ENCODE measurements at places on chromosomes 5 and 9.

GRCh38 chr5:152638996-152639552 lies 234.0 kb upstream of the NMUR2 start:
- no peak for DNase-seq

DNA sequence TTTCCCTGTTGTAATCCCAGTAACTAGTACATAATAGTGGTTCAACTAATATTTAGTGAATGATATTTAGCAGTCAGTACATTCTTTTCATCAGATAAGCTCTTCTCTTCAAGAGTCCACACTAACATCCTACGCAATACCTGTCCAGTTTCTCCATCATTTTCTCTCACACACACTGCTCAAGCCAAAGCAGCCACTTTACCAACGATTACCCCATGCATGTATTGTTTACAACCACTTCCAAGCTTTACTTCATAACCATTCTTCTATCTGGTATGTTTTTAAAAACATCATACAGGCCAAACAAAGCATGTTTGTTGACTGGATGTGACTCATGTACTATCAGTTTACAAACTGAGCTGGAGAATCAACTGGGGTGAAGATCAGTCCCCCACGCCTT lies 7.3 kb downstream of the UBTD2 start:
- no peak for DNase-seq

- no peak for DNase-seq
Measured at GRCh38 chr5:78526049-78526525, 122.5 kb downstream of the LHFPL2 start.

- no peak for DNase-seq
Measured at GRCh38 chr5:150272531-150272930, 17.0 kb downstream of the CAMK2A start.

DNA sequence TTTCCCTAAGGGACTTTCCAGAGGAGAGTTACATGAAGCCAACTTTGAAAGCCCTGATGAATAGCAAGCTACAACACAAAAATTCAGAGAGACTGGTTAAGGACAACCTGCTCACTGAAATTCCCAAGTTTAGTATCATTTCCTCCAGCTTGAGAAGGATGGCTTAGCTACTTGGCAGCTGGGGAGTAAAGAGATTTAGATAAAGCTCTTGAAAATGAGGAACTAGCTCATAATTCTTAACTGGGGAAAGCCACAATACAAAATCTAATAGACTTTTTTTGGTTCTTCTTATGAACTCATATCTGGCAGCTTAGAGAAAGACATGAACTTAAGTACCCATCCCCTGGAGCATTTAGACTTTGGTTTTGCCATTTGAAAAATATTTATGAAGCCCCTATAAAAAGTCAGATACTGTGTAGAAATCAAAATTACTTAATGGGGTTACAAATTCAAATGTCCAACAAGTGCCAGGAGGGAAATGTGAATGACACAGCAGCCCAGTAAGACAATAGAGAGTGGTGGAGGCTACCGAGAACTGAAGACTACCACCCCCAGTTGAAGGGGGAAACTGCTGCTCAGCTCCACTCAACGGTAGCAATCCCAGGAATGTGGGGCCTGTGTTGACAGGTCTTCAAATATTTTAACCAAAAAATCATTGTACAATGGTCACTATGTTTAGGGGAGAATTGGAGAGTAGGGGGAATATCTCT lies 79.4 kb upstream of the ADRB2 start:
- no peak for DNase-seq

DNA sequence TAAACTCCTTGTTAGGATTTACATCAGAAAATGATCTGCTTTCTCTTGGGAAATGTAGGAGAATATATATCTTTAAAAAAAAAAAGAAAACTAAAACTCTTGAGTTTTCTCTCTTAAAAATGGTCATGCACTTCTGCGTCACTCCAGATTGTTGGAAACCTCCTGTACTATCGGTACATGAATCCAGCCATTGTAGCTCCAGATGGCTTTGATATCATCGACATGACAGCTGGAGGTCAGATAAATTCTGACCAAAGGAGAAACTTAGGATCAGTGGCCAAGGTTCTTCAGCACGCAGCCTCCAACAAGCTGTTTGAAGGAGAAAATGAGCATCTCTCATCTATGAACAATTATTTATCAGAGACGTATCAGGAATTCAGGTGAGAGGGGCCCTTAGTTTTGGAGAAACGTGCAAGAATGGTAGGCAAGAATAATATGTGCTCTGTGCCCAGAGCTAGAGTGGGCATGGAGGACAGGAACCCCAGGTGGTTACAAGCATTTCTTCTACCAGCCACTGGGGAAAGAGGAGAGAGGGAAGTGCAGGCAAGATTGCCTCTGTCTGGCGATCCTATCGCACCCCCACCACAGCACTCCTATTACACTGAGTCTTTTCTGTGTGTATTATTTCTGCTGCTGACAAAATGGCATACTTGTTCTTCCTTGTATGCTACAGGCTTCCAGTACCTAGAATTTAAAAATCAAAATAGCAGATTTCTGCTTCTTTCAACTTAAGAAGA lies 41.4 kb upstream of the F2R start:
- DNase-seq = no peak

DNA sequence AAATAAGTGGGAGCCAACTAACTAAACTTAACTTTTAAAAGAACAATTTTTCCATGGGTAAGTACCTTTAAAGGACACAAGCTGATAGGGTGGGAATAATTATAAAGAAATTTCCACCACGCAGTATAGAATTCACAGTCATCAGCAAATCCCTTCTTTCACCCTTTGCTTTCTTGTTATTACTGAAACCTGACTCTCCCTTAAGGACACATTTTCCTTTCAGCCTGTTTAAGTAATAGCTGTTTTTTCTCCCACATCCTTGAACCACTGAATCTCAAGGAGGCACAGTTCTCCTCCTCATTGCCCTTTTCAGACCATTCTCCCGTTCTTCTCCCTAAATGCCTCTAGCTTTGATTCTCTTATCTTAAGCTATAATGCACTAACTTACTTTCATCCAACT lies 6.3 kb downstream of the C5orf15 start:
- no peak for DNase-seq

DNA sequence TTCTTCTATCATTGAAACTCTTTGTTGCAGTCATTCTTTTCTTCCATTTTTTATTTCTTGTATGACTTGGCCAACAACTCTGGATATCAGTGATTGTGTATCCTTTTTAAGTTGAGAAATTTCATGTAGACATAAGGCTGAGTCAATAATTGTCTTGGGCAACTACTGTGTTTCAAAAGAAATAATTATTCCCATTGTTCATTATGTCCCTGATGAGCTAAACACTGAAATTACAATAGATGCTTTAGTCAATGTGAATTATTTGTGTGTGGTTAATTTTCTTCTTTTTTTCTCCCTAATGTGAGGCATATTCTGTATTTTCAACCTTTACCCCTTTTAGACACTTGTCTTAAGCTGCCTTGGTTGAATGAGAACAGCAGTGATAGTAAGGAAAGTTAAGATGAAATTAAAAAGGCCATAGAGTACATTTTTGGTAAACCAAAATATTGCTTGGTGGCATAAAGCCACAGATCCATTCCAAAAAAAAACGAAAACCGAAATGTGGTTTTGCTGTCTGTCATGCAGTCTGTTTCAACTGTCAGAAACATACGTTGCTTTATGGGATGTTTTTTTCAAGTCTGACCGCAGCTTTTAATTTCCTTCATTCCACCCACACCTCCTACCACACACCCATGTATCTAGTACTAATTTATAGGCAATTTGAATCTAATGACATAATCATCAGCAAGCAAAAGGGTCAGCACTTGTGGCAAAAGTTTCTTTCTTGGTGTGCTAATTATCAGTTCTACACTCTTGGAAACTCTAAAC lies 21.1 kb downstream of the TLE4 start:
- DNase-seq = no peak

- DNase-seq = no peak
Measured at GRCh38 chr5:34915856-34916192, 313 bp downstream of the BRIX1 start.

- DNase-seq = no peak
Measured at GRCh38 chr9:32918628-32919027, 82.8 kb downstream of the APTX start.

- DNase-seq = no peak
Measured at GRCh38 chr5:10674582-10674981, 86.5 kb downstream of the DAP start.

DNA sequence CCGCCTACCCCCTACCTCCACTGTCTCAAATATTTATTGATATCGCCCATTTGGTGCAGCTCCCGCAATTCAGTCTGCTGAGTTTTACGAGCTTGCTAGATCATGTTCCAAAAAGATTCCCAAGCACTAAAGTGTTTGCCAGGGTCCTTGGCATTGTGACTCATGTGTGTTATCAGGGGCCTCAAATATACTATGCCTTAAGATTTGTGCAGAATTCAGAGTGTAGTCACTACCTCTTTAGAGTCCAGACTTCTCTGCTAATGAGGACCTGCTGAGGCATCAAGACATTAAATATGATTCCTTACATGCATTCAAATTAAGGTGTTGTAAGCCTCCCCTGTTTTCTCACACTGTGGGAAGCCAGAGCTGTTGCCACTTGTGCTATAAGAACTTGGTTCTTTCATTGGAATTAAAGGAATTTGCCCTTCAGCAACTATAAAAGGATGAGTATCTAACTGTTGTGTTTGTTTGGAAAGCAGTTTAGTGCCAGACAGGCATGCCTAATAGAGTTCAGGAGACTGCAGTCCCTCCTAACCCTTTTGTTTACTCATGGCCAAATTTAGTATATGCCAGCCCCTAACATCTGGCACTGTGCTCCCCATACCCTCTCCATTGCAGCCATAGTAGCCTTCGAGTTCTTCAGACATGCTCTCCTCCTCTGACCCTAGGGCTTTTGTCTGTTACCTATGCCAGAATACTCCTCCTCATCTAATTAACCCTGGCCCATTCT lies 316.4 kb downstream of the NR3C1 start:
- no peak for DNase-seq

DNA sequence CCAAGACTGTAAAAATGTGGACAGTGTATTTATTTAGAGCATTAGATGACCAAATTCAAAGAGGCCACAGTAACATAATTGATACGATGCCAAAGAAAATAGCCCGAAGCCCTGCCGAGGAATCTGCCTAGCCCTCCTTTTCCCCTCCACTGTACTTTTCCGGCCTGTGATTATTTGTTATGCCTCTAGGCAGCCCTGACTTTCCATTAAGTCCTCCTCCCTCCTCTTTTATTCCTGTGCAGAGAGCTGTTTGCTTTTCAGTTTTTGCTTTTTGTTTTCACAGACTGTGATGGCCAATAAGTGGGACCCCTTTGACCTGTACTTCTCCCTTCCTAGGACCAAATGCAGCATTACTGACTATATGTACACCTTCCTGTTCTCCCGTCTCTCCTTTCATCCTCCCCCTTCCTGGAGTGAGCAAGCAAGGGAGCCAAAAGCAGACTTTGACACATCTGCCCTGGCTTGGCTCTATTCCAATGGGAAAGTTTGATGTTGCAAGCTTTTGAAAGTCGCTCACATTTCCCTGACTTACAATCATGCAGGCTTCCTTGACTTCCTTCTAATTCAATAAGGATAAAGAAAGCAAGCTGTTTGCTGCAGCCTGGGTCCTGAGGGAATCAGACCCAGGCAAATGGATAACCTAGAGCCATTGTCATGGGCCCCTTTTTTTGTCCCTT lies 76.1 kb downstream of the NREP start:
- DNase-seq = no peak

DNA sequence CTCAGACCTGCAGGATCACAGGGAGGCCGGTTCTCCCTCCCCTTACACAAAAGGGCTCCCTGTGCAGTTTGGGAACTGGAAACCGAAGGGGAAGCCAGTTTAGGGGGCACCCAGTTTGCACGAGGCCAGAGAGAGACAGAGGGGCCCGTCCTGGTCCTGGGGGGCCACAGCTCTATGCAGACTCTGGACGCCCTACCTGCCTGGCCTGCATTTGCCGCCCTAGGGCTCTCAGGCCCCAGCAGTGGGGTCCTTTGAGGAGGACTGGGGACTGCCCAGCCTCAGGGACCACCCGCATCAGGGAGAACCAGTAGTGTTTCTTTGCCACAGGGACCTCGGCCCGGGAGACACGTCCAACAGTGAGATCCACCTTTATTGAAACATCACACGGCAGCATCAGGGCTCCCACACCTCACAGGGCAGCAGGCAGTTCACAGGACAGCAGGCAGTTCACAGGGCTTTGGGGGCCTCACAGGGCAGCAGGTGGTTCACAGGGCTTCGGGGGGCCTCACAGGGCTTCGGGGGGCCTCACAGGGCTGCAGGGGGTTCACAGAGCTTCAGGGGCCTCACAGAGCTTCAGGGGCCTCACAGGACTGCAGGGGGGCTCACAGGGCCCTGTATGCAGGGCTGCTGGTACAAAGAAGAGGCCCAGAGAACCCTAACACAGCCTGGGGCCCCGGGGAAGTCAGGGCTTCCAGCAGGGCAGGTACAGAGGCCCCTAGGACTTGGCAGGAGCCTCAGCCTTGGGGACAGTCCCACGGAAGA lies 648 bp upstream of the NSMF start:
- no peak for DNase-seq

- no peak for DNase-seq
Measured at GRCh38 chr5:73796164-73797131, 170.5 kb downstream of the ARHGEF28 start.

- DNase-seq = no peak
Measured at GRCh38 chr5:170818232-170818631, 34.7 kb downstream of the GABRP start.

DNA sequence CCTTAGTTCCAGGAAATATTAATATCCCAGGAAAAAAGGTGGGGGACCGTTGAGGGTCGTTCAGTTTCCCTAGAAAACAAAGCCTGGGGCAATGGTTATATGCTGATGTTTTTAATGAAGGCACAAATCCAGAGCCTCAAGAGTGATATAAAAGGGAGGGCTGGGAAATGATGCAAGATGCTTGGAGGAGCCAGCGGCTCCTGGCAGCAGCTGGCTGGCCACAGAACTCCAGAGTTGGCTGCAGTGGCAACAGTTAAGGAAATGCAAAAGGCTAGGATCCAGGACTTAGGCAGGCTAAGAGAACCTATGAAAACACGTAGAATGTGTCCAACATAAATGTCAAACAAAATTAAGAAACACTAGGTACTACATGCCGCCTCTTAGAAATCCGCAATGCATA lies 31.0 kb upstream of the B4GALT1 start:
- DNase-seq = no peak

DNA sequence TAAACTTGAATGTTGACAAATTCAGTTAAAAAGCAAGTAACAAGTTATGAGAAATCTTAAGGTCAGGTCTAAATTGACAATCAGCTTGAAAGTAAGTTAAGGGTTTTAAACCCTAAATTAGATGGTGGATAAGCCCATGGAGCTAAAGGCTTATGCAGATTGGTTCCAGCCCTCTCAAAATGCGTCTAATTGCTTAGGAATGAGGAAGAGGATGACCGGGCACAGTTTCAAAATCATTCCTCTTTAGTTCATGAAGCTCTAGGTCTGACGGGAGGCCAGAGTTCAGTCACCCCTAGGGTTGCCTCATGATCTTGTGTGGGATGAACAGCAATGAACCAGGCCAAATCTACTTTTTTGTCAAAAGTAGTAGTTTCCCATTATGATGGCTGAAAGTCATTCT lies 75.4 kb downstream of the SLC38A9 start:
- no peak for DNase-seq

DNA sequence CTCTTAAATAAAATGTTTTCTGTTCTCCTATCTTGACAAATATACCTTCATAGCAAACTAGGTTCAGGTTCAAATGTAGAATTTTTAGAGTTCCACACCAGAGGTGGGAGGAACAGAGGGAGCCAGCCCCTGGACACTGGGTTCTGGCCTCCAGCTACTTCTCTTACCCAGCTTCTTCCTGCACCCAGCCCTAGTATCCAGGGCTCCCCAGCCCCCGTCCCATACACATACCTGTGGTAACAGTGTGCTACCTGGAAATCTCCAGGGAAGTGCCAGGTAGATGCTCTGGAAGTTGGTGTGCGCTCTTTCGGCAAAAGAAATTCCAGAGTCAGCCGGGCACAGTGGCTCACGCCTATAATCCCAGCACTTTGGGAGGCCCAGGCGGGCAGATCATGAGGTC lies 33.9 kb upstream of the IL6ST start:
- no peak for DNase-seq
